Anterior cingulate cortex (tissue), 58 donors: ENCODE measurements at places on chromosomes 13 and 19.

DNA sequence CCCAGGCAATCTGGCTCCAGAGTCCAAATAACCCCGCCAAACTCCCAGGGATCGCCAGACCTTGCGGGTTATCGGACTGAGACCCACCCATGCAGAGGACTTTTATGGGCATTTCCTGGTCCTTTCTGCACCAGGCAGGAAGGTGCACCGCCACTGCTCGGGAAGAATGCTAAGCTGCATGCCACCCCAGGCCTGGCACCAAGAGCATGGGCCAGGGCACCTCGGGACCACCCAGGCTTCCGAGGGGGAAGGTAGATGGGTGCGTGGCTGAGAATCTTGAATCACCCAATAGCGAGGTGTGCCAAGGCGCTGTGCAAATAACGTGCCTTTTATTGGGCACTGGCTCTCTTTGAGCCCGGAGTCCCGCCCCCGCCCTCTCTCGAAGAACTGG lies 422 bp upstream of the ZNF575 start:
- DNase-seq, result no peak

GRCh38 chr13:66659286-66659685 lies 570.9 kb downstream of the PCDH9 start:
- no peak for DNase-seq

- peak; percentile 29 for DNase-seq
Observed at GRCh38 chr19:47225746-47226425, 5.1 kb downstream of the BBC3 start.

DNA sequence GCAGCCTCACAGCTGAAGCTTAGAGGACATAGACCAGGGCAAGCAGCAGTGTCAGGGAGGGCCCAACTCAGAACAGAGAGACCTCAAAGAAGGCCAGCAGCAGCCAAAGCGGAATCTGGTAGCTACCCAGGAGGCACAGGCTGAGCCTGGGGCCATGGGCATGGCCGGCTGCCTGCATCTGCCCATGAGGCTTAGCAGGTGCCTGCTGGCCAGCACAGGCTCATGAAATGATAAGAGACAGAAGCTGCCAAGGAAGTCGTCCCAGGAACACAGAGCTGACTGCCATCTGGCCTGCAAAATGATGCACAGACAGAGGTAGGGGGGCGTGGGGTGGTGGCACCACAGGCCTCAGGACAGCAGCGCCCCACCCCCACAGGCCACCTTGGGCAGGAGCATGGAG lies 29.2 kb downstream of the TUBA3C start:
- no peak for DNase-seq

DNA sequence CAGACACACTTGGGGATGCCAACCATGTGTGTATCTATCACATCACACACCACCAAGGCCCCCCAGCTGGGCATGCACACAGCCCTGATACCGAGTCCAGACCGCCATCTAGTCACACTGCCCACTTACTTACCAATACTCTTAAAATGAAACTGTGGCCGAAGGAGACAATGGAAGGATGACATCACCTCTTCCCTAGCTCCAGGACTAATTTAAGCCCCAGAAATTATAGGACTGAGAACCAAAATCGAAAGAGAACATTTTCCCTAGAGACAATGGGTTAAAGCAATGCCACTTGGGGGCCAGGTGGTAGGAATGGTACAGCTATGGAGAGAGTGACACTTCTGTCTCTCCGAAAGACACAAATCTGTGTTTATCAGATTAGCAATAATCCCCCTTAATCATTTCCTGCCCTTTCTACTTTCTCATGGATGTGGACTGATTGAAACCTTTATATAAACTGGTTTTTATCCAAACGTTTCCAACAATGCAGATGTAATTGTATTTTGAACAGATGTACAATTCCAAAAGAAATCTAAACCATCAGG lies 663 bp upstream of the GGACT start:
- no peak for DNase-seq

DNA sequence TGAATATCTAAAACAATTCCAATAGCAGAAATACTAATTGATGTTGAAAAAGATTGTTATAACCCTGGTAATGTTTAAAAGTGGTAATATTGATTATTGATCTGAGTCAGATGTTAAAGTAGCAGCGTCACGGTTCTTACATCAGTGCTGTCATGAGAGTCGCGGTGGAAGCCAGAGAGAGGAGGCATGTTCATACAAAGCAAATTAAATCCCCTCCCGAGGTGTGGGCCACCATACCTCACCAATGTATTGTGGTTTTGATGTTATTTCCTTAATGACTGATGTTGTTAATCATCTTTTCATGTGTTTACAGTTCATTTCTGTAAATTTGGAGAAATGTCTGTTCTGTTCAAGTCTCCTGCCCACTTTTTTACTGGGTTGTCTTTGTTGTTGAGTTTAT lies 11.2 kb downstream of the ZNF317 start:
- no peak for DNase-seq

DNA sequence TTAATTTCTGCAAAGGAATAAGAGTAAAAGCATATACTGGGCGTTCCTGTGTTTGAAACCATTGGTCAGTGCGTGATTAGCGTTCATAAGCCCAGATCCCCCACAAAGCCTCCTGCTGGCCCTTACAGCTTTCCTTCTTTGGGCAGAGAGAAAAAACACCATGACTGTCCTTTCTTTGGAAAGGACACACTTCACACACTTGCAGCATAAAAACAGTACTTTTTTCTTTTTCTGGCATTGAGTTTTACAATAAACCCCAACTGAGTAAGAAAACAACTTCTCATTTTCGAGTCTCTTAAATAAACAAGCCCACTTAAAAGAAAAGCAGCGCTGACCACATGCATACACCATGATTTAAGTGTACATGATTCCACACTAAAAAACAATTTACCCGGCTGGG lies 35.8 kb downstream of the SMAD9 start:
- DNase-seq, result no peak

DNA sequence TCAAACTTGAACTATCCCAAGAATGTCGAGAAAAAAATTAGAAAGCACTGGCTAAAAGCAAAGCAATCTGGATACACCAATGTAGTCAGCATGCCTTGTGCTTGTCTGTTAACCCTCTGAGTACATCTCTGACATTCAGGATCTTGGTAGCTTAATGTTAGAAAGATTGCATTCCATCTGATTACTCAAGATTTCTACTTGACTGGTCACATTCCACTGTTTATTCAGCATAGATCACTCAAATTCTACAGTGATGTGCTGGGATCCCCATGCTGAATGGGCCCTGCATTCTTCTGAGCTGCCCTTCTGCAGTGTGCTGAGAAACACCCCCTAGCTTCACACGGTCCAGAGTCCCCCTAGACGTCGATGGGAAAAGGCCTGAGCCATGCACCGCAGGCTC lies 295.4 kb upstream of the MAB21L1 start:
- no peak for DNase-seq

GRCh38 chr13:75372517-75372916 lies 109.5 kb downstream of the TBC1D4 start:
- DNase-seq, result no peak

- no peak for DNase-seq
Observed at GRCh38 chr13:27371932-27372331, 52.5 kb upstream of the GTF3A start.

DNA sequence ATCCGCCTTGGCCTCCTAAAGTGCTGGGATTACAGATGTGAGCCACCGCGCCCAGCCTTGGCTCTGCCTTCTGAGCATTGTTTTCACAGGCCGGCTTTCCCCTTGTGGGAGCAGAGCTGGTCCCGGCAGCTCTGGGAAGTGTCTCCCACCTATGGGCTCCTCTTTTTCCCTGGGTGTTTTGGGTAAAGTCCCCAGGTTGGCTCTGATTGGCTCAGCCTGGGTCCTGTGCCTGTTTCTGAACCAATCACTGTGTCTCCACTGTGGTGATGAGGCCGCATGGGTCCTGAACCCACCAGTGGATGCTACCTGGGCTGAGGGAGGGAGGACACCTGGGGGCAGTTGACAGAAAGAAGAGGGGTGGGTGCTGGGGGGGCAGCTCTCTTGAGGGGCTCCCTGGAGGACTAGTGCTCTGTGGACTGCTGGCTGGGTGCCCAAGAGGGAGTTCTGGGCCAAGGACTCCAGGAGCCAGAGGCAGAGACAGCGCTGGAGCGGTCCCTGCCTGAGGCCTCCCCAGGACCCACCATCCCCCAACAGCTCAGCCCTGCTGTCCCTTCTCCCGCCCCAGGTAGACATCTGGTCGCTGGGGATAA lies 19.6 kb upstream of the NCCRP1 start:
- DNase-seq, result no peak

- no peak for DNase-seq
Observed at GRCh38 chr13:105774739-105775460, 760.6 kb downstream of the EFNB2 start.

DNA sequence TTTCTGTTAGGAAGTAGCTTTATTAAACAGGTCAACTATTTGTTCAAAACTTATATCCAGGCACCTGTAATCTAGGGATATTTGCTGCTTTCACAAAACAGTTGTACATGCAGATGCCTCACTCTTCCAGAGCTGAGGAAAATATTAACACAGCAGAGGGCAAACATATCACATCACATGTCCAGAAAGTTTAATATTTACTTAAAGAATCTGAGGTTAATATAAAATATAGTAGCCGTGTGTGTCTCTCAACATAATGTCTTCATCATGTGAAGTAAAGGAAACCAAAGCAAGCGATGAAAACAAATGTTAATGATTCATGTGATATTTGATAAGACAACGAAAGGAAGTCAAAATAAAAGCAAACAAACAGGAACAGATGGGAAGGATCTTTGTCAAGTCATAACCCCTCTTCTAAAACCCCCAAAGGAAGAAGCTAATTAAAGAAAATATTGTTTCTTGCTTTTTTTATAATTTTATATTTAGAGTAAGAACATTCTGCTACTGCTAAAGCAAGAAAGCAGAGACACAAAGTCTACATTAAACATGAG lies 418.8 kb downstream of the DACH1 start:
- DNase-seq, result no peak

GRCh38 chr19:50669302-50670101 lies 20.3 kb downstream of the C19orf81 start:
- DNase-seq, result no peak

DNA sequence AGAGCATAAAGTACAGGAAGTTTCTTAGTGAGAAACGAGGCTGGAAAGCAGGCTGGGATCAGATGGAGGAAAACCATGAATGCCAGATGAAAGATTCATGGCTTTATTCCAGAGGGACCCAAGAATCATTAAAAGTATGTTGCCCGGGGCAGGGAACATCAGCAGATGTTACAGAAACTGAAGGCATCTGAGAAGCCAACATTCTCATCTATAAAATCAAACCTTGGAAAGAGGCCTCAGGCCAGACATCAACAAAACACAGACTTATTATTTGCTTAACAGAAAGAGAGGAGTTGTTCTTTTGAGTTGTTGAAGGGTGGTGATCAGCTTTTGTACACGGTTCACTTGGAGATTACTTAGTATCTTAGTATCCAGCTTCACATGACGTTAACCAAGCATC lies 543.6 kb downstream of the RFC3 start:
- DNase-seq, result no peak

DNA sequence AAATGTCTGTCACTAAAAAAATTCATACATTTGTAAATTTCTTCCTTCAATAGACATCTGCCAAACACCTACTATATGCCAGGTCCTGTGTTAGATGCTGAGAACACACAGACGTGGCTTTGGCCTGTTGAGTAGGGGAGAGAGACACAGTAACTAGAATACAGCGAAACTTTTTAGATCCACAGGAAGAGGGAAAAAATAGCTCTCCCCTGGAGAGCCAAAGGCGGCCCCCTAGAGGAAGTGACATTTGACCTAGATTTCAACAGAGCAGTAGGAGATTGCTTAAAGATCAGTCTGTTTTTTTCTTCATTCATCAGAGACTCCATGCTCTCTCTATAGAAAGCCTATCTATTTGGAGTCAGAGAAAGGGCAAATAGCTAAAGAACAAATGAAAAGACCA lies 11.3 kb downstream of the LCP1 start:
- DNase-seq, result no peak

- DNase-seq, result no peak
Observed at GRCh38 chr19:53818756-53819155, 5.4 kb downstream of the NLRP12 start.

- no peak for DNase-seq
Observed at GRCh38 chr13:44895264-44895952, 93.9 kb downstream of the NUFIP1 start.
